Occipital lobe (tissue), 3 donors: ENCODE measurements at places on chromosomes 11 and 22. TPM values are rescaled to one million over a fixed set of nuclear protein-coding genes. Genes with fewer than 3 reads are reported as not detected.

LARGE2 gene
- total RNA-seq, result 0.16 TPM

WBP2NL gene
- total RNA-seq, result 4.5 TPM

TMPRSS6 gene
- total RNA-seq, result not detected

OR5W2 gene
- total RNA-seq, result not detected

GPHA2 gene
- total RNA-seq, result not detected

RAB1B gene
- 28.9 TPM for total RNA-seq

PIH1D2 gene
- total RNA-seq, result 2.0 TPM

CNTN5 gene
- total RNA-seq, result 10.6 TPM

YIF1A gene
- 32.4 TPM for total RNA-seq

PANX3 gene
- total RNA-seq, result not detected

AMOTL1 gene
- 34.6 TPM for total RNA-seq

SMTNL1 gene
- total RNA-seq, result not detected

NEFH gene
- 0.47 TPM for total RNA-seq

DTX4 gene
- 43.7 TPM for total RNA-seq

LRRC55 gene
- total RNA-seq, result 25.7 TPM

ADM gene
- total RNA-seq, result 14.7 TPM

OR52M1 gene
- not detected for total RNA-seq

UBQLNL gene
- total RNA-seq, result not detected

GLYATL1 gene
- total RNA-seq, result 0.78 TPM

SLC22A8 gene
- total RNA-seq, result 1.2 TPM
